ENCODE measurements at places on chromosomes 6 and 20. TPM values are rescaled to one million over a fixed set of nuclear protein-coding genes. Genes with fewer than 3 reads are reported as not detected.

Gene OR2H2
- polyA plus RNA-seq = not detected

Gene SAMD3
- 3.3 TPM for polyA plus RNA-seq

Gene SLC22A16
- polyA plus RNA-seq = not detected

DNA sequence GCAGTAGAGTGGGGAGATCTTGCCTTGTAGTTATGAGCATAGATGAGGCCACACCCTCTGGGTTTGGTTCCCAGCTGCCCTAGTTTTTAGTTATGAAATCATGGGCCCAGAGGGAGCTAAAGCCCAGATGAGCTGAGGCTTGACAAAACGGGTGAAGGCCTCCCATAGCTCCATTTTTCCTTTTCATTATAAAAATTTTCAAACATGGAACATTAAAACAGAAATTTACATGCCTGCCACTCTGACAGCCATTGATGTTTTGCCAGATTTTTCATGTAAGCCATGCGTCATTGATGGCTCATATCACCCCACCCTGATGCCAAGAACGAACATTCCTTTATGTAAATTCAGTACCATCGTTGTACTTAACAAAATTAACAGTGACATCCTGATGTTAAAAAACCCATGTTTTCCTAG lies 67.9 kb downstream of the IGF2R start:
- H3K36me3 ChIP-seq = peaks cover 3% of the 10 kb centered on the region
- no peaks in the 10 kb centered on the region for H3K27me3 ChIP-seq
- no peak for DNase-seq
- H3K27ac ChIP-seq = no peak overlapping the region
- no peak overlapping the region for H3K4me3 ChIP-seq
